ENCODE measurements at places on chromosomes 13 and 19. TPM values are rescaled to one million over a fixed set of nuclear protein-coding genes. Genes with fewer than 3 reads are reported as not detected.

DNA sequence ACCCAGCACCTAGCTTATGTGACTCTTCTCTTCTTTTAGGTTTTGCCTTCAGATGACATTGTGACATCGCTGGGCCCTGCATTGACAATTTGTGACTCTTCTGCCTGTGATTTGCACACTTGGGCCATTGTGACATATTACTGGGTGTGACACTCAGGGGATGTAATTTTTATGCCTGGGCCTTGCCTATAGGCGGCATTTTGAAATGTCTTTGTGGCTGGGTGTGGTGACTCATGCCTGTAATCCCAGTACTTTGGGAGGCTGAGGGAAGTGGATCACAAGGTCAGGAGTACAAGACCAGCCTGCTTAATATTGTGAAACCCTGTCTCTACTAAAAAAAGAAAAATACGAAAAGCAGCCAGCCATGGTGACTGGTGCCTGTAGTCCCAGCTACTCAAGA is 28.4 kb upstream of the ZNF681 start:
- H3K36me3 ChIP-seq: no peaks in the 10 kb centered on the region
- no peaks in the 10 kb centered on the region for H3K27me3 ChIP-seq
- no peaks in the 10 kb centered on the region for H3K4me1 ChIP-seq
- H3K4me3 ChIP-seq: no peak overlapping the region
- H3K27ac ChIP-seq: no peak overlapping the region

GRCh38 chr13:113474179-113474578 is 16.3 kb downstream of the DCUN1D2 start:
- H3K27ac ChIP-seq: peak overlapping the region; percentile 42
- peaks cover 12% of the 10 kb centered on the region for H3K4me1 ChIP-seq
- peak; percentile 69 for DNase-seq
- no peak overlapping the region for H3K4me3 ChIP-seq

DNA sequence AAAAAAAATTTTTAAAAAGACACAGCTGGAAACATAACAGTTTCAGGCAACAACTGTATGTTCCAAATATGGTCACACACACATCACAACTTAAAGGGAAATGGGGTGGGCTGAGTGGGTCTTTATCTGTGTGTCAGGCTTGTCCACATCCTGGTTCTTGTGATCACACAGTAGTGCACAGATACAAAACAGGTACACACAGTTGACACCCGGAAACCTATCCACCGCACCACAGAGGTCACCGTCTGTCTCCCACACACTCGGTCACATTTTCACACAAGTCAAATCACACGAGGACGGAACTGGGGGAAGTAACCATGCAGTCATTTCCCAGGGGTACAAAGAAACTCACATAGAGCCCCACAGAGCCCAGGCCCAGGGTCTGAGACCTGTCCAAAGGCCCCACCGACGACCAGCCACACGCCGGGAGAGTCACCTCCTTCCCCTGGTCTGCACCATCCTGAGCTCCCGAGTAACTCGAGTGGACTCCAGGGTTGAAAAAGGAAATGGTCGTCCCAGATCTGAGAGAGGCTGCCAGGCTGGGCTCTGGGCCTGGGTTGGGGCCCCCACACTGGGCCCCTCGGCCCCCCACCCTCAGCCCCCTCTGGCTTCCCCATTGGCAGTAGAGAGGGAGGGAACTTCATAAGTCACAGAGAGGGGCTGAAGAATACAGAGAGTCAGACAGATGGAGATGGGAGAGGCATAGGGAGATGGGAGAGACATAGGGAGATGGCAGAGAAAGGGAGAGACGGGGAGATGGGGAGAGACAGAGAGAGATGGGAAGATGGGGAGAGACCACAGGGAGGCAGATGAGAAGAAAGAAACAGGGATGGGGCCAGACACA is 1.3 kb upstream of the PPAN start:
- no peak overlapping the region for H3K4me3 ChIP-seq
- H3K4me1 ChIP-seq: peaks cover 25% of the 10 kb centered on the region
- H3K27ac ChIP-seq: no peak overlapping the region
- H3K36me3 ChIP-seq: peaks cover 27% of the 10 kb centered on the region
- no peaks in the 10 kb centered on the region for H3K27me3 ChIP-seq
- no peak for DNase-seq

- H3K27ac ChIP-seq: no peak overlapping the region
- H3K36me3 ChIP-seq: no peaks in the 10 kb centered on the region
- no peak for DNase-seq
- H3K4me3 ChIP-seq: no peak overlapping the region
- H3K4me1 ChIP-seq: no peaks in the 10 kb centered on the region
- no peaks in the 10 kb centered on the region for H3K27me3 ChIP-seq
These were observed 2210.2 kb upstream of the PCDH20 start for GRCh38 chr13:63625869-63626268.

UBAC2 gene
- 44.5 TPM for total RNA-seq

DNA sequence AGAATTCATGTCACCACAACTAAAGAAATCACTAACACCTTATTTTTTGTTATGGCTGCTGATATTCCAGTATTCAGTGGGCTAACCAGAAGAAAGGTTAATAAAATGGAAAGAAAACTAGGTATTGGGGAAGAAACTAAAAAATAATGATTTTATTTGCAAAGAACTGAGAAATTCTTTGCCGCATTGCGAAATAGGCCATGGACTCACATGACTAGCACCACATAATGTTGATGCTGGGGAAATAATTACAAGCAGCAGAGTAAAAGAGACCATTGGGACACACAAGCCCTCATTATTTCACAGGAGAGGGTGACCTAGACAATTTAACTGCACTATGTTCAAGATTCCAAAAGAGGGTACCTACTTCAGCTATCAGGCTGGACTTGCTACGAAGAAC is 1411.5 kb downstream of the SLITRK5 start:
- no peak overlapping the region for H3K4me3 ChIP-seq
- no peaks in the 10 kb centered on the region for H3K27me3 ChIP-seq
- DNase-seq: no peak
- no peak overlapping the region for H3K27ac ChIP-seq

DNA sequence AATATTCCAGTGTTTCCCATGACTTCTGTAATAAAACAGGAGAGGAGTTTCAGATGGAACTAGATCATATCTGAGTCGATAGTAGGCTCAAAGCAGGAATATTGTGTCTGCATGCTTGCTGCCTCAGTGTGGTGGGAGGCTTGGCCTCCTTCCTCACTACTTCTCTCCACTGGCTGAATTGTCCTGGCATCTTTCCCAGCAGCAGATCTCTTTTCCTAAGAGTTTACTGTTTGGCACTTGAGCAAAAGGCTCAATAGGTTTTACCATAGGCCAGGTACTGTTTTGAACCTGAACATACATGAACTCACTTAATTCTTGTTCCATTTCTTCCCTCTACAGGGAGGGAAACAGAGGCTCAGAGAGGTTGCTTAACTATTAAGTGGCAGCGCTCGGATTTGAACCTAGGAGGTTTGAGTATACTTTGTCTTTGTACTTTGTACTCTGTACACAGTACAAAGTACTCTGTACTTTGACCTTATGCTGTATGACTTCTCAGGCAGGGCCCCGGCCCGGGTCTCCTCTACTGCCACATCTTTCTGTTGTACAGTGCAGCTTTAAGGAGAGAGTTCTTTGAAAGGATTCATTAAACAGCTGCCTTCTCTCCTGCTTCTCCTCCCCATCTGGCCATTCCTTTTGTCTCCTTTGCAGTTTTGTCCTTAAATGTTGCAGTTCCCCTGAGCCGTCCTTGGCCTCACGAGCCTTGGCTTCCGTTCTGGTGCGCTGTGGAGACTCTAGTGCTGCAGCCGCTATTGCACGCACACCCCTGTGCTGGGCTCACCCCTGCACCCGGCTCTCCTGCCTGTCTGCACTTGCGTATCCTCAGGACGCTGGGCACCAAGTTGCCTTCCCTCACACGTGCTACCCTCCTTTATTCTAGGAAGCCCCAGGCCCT is 8.1 kb downstream of the B3GLCT start:
- H3K4me3 ChIP-seq: no peak overlapping the region
- H3K27me3 ChIP-seq: no peaks in the 10 kb centered on the region
- H3K27ac ChIP-seq: no peak overlapping the region
- peaks cover 27% of the 10 kb centered on the region for H3K4me1 ChIP-seq

TRPC4 gene
- total RNA-seq: 0.71 TPM

DNA sequence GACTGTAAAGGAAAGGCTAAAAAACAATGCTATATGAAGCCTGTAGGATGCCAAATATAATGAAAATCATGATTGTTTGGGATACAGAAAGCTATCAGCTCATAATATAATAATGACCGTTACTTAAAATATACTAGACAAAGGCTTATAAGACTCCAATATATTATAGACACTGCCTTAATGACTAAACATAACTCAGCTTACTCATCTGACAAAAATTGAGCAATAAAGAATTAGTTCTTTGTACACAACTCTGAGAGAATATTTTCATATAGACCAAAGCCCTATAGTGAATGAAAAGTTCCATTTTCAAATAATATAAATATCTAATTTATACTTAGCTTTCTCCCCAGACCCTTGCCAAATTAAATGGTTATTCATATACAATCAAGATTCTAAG is 283.3 kb downstream of the DIAPH3 start:
- no peak for DNase-seq
- no peak overlapping the region for H3K4me3 ChIP-seq
- H3K27me3 ChIP-seq: no peaks in the 10 kb centered on the region
- no peak overlapping the region for H3K27ac ChIP-seq
- H3K4me1 ChIP-seq: no peaks in the 10 kb centered on the region

DNA sequence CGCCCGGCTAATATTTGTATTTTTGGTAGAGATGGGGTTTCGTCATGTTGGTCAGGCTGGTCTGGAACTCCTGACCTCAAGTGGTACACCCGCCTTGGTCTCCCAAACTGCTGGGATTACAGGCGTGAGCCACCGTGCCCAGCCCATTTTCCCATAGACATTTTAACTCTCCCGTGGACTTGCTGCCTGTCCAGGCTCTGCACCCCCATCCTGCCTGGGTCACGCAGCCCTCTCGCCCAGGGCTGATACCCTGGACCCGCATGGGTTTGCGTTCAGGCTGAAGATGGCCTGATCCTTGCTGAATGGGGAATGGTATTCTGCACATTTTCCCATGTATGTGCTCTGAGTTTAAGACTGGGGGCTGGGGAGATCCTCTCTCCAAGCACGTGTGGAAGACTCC is 46.0 kb upstream of the RANBP3 start:
- peaks cover 13% of the 10 kb centered on the region for H3K4me1 ChIP-seq
- H3K27me3 ChIP-seq: no peaks in the 10 kb centered on the region
- no peak overlapping the region for H3K27ac ChIP-seq
- no peak overlapping the region for H3K4me3 ChIP-seq
- peak; percentile 5 for DNase-seq

ZNF442 gene
- 2.5 TPM for total RNA-seq

DNA sequence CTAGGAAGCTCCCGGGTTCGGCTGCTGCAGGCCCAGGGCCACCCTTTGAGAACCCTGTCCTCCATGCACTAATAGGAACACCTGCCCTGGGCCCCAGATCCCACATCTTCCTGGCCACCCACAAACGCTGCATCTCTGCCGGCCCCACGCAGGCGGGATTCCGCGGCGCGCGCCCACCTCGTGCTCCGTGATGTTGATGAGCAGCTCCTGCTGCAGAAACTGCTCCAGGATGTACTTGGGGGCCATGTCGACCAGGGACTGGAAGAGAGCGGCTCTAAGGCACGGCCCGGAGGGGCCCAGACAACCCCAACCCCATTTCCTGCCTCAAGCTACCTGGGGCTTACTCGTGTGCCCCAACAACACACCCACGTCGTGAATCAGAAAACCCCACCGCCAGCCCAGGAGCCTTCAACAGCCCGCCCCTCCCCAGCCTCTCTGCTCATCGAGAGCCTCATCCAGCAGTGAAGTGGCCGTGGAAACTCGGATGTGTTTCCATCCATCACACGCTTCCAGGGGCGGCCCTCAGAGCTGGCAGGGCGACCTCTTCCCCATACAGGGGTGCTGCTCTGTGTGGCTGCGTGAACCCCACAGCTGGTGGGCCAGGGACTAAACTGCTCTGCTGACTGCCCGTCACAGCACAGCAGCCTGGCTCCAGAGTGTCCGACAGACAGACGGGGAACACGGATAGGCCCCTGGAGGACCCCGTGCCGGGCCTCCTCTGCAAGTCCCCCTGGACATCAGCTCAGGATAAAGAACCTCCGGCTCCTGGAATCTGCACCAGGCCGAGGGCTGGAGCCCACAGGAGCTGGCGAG is 4.2 kb downstream of the POLR2E start:
- peaks cover 75% of the 10 kb centered on the region for H3K36me3 ChIP-seq
- DNase-seq: no peak
- no peaks in the 10 kb centered on the region for H3K27me3 ChIP-seq
- H3K4me3 ChIP-seq: no peak overlapping the region
- no peak overlapping the region for H3K27ac ChIP-seq

DNA sequence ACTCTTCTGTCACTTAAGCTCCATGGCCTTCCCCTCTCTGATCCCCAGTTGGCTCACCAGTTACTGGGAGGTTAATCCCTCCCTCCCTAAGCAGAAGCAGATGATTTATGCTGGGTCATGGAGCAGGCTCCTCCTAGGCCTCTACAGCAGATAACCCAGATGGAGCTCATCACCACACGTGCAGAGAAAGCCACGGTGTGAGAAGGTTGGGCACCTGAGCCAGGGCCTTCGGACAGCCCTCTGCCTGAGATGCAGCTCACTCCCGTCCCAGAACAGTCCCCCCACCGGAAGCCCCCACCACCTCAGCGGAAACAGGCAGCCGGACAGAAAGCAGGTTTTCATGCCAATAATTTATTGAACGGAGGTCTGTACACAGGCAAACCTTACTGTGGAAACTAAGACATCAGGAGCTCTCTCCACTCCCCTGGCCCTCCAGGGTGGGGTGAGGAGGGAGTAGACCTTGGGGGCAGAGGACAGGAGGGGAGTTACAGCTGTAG is 9.8 kb downstream of the ZNF526 start:
- peaks cover 97% of the 10 kb centered on the region for H3K36me3 ChIP-seq
- no peak overlapping the region for H3K4me3 ChIP-seq
- no peaks in the 10 kb centered on the region for H3K27me3 ChIP-seq
- no peaks in the 10 kb centered on the region for H3K4me1 ChIP-seq
- no peak for DNase-seq
- H3K27ac ChIP-seq: no peak overlapping the region

GRCh38 chr13:113655346-113656002 is 2.5 kb downstream of the ATP4B start:
- H3K27ac ChIP-seq: no peak overlapping the region
- DNase-seq: peak; percentile 30
- no peaks in the 10 kb centered on the region for H3K27me3 ChIP-seq
- no peaks in the 10 kb centered on the region for H3K36me3 ChIP-seq
- H3K4me1 ChIP-seq: no peaks in the 10 kb centered on the region

- DNase-seq: no peak
- H3K4me3 ChIP-seq: no peak overlapping the region
- peaks cover 53% of the 10 kb centered on the region for H3K36me3 ChIP-seq
- no peaks in the 10 kb centered on the region for H3K4me1 ChIP-seq
- H3K27me3 ChIP-seq: no peaks in the 10 kb centered on the region
- H3K27ac ChIP-seq: no peak overlapping the region
These were observed 2.4 kb upstream of the TEKTIP1 start for GRCh38 chr19:3536429-3537100.

TSSK6 gene
- 2.9 TPM for total RNA-seq

GRCh38 chr19:1251330-1252220 is 3.2 kb downstream of the MIDN start:
- no peaks in the 10 kb centered on the region for H3K27me3 ChIP-seq
- H3K4me3 ChIP-seq: peak overlapping the region; percentile 77
- DNase-seq: peak; percentile 93
- H3K27ac ChIP-seq: peak overlapping the region; percentile 98

PTGER1 gene
- 0.62 TPM for total RNA-seq

GRCh38 chr13:88107570-88107969 is 436.4 kb downstream of the SLITRK5 start:
- no peak overlapping the region for H3K27ac ChIP-seq
- H3K27me3 ChIP-seq: no peaks in the 10 kb centered on the region
- no peak for DNase-seq
- no peaks in the 10 kb centered on the region for H3K4me1 ChIP-seq
- no peak overlapping the region for H3K4me3 ChIP-seq

UHRF1 gene
- total RNA-seq: 1.3 TPM

All from lower lobe of right lung (tissue), 2 donors.